ENCODE measurements at places on chromosomes 5 and 9. TPM values are rescaled to one million over a fixed set of nuclear protein-coding genes. Genes with fewer than 3 reads are reported as not detected.

The OR2S2 gene
- not detected for total RNA-seq

The GPX8 gene
- 39.4 TPM for total RNA-seq

The BARHL1 gene
- total RNA-seq: 2.0 TPM

The CCDC187 gene
- 0.33 TPM for total RNA-seq

The TMOD1 gene
- 27.3 TPM for total RNA-seq

The SPINK4 gene
- total RNA-seq: not detected

DNA sequence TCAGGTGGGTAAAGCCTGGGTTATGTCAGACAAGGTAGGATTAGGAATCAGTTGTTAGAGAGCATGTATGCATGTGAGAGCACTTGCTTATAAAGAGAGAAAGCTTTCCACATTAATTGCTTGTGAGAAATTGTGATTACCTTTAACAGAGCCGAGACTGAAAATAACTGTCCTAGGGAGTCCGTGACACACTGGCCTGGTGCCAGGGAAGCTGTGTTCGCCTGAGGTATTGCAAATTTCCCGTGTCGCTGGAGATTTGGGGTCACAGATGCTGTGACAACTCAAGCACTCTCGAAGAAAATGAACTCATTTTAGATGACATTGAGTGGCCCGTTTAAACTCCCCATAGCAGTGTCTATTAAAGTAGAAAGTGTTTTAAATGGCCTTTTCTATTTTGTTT is 9.6 kb downstream of the SLC1A1 start:
- H3K4me1 ChIP-seq: peaks cover 13% of the 10 kb centered on the region
- no peaks in the 10 kb centered on the region for H3K36me3 ChIP-seq
- H3K4me3 ChIP-seq: no peak overlapping the region
- no peak overlapping the region for H3K27ac ChIP-seq
- H3K27me3 ChIP-seq: no peaks in the 10 kb centered on the region
- peak; percentile 14 for DNase-seq

- H3K36me3 ChIP-seq: no peaks in the 10 kb centered on the region
- H3K4me3 ChIP-seq: no peak overlapping the region
- H3K4me1 ChIP-seq: no peaks in the 10 kb centered on the region
- H3K27me3 ChIP-seq: no peaks in the 10 kb centered on the region
- H3K27ac ChIP-seq: no peak overlapping the region
These were observed 57.6 kb downstream of the SLC46A2 start for GRCh38 chr9:112833081-112833480.

DNA sequence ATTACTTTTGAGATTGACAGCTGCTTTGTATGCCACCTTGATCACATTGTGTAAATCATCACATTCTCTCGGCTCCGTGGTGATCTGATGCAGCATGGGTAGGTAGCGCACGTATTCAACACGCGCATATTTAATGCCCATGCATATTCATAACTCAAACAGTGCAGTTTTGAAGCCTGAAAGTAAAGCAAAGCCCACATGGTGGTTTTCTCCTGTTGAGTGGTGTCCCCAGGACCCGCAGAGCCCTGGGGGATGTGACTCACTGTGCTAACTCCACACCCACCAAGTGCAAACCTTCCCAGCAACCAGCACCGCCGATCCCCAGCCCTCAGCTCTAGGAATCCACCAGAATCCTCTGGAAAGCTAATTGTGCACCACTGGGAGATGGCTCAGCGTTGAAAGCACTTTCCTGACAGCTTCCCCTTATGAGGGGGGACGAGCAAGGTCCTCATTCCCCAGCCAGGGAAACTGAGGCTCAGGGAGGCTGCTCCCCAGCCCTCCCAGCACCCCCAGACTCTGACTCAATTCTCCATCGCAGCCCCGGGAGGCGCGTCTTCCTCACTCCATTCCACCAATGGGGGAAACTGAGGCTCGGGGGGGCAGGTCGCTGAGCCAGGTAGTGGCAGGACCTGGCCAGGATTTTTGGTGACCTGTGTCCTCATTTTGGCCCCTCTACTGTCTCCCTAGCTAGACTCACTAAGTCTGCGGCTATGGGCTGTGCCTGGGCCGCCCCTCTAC is 46.4 kb downstream of the SARDH start:
- peaks cover 52% of the 10 kb centered on the region for H3K36me3 ChIP-seq
- H3K27ac ChIP-seq: no peak overlapping the region
- no peak for DNase-seq
- H3K27me3 ChIP-seq: no peaks in the 10 kb centered on the region

DNA sequence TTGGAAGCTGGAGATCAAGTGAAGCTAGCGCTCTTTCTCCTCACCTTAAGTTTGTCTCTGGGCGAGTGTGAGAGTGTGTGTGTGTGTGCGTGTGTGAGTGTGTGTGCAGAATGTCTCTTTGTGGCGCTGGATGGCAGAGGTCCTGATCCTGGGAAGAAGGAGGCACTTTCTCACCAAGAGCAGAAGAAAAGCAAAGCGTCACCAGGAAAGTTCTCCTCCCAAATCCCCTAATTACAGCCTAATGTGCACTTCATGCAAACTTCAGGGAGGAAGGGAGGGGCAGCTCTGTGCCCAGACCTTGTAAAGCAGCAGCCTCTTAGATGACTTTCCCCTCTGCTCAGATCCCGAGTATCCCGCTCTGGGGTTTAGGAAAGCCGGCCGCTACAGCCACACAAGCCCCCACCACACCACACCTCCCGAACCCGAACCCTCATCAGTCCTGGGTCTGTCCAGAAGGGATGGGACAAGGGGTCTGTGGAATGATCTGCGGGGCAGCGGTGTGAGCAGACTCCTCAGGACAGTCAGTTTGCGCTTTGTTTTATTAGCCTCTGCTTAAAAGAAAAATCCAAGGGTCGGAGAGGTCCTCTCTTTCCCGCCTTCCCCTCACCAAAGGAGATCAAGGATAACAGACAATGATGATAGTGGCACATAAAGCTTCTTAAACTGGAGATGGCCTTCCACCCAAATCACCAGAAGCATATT is at the start of gene HAPLN1:
Gene HAPLN1 (minus strand): TSS at position 20 of the 702 bp plus-strand sequence. CDS start 47,332 bp downstream, outside the sequence.
- H3K4me3 ChIP-seq: peak within 1 kb of the TSS; percentile 69
- H3K36me3 ChIP-seq: no peaks in the 10 kb centered on the region
- peak; percentile 44 for DNase-seq

- H3K27me3 ChIP-seq: no peaks in the 10 kb centered on the region
- DNase-seq: no peak
- no peaks in the 10 kb centered on the region for H3K4me1 ChIP-seq
- H3K4me3 ChIP-seq: no peak overlapping the region
These were observed 17.0 kb downstream of the OR13J1 start for GRCh38 chr9:35852876-35853865.

DNA sequence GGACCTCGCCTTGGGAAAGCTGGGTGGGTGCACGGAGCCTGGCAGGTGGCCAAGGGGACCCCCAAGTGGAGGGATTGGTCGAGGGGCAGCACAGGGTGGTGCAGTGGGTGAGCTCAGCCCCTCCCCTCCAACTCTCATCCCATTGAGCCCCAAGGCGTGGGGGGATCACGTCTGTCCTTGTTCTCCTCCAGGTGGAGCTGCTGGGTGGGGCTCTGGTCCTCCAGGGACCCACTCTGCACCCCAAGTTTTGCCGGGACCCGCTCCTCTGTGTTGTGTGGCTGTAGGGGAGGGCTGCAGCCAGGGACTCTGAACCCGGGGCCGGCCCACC is 3.6 kb upstream of the FUT7 start:
- no peak overlapping the region for H3K27ac ChIP-seq
- peaks cover 47% of the 10 kb centered on the region for H3K36me3 ChIP-seq

DNA sequence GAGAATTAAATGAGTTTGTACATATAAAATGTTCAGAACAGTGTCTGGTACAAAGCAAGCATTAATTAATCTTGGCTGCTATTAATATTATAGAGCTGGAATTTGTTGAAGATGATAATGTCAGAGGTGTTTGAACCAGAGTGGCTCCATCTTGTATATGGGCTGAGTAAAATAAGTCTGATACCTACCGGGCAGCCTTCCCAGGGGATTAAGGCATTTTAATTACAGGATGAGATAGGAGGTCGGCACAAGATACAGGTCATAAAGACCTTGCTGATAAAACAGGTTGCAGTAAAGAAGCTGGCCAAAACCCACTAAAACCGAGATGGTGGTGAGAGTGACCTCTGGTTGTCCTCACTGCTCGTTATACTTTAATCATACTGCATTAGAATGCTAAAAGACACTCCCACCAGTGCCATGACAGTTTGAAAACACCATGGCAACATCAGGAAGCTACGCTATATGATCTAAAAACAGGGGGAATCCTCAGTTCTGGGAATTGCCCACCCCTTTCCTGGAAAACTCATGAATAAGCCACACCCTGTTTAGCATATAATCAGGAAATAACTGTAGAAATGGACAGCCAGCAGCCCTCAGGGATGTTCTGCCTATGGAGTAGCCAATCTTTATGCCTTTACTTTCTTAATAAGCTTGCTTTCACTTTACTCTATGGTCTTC is 90.2 kb downstream of the PLK2 start:
- H3K27ac ChIP-seq: no peak overlapping the region
- no peaks in the 10 kb centered on the region for H3K4me1 ChIP-seq
- H3K36me3 ChIP-seq: no peaks in the 10 kb centered on the region
- no peak overlapping the region for H3K4me3 ChIP-seq
- no peaks in the 10 kb centered on the region for H3K27me3 ChIP-seq

DNA sequence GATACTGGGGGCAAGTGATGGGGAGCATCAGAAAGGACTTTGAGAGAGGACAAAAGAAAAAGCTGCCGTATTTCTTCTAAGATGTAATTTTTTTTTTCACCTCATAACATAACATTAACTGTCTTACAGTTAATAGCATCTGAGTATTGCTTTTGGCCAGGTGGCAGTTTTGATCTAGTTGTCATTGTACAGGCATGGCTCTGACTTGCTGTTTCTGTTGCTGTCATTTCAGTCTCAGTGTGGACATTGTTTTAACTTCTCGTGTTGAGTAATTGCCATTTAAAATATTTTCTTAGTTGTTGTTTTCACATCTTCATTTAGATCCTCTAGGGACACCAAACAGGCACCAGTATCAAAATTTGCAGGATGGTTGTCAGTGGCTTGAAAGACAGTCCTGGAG is 12.4 kb downstream of the SMAD5 start:
- no peaks in the 10 kb centered on the region for H3K27me3 ChIP-seq
- no peak overlapping the region for H3K27ac ChIP-seq
- no peak overlapping the region for H3K4me3 ChIP-seq
- no peak for DNase-seq
- H3K36me3 ChIP-seq: no peaks in the 10 kb centered on the region

DNA sequence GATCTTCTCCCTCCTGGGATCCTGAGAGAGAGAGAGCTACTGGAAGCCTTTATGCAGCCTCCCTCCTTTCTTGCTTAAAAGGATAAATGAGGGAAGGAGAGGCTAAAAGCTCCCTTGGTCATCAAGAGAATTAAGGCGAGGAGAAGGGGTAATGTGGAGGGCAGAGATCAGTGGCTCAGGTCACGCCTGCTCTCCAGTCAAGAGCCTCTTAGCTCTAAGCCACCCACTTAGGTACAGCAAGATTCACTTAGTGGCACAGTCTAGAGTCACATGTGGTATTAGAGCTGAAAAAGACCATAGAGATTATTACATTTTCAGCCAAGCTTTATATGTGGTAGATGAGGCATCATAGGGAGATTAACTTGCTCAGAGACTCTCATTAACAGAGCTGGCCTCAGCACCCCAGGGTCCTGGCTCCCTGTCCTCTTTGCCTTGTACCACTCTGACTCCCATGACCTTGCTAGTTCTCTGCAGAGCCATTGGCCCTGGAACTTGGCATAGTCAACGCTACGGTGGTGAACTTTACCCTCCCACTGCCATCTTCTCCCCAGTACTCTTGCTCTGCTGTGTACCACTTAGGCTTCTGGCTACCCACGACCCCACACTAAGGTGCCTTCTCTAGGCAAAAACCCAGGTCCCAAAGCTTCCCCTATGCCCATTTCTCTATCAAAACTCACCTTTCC is 37.6 kb downstream of the MFAP3 start:
- DNase-seq: no peak
- H3K27ac ChIP-seq: no peak overlapping the region
- peaks cover 10% of the 10 kb centered on the region for H3K4me1 ChIP-seq
- no peak overlapping the region for H3K4me3 ChIP-seq
- no peaks in the 10 kb centered on the region for H3K27me3 ChIP-seq

- no peaks in the 10 kb centered on the region for H3K36me3 ChIP-seq
- no peak overlapping the region for H3K4me3 ChIP-seq
These were observed 27.8 kb upstream of the STX17 start for GRCh38 chr9:99878651-99879050.

DNA sequence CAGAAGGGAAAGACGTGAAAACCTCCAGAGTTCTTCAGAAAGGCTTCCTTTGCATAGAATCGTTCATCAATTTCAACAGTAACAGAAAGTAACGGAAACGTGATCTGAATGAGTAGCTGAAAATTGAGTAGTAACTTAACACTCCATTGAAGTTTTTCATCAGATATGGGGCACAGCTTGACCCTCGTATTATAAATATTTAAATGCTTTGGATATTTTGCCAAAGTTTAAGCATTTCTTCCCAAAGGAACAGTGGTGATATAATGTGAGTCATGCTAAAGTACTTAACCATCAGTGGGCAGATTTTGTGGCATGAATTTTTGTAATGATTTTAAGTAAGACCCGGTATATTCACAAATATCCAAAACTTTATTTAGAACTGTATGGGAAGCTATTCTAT is 67.4 kb upstream of the ADAMTS19 start:
- no peak overlapping the region for H3K27ac ChIP-seq
- H3K4me3 ChIP-seq: no peak overlapping the region
- DNase-seq: peak; percentile 24
- H3K27me3 ChIP-seq: no peaks in the 10 kb centered on the region

GRCh38 chr9:97633859-97634490 is 354 bp downstream of the NCBP1 start:
- no peaks in the 10 kb centered on the region for H3K27me3 ChIP-seq
- peak overlapping the region; percentile 86 for H3K4me3 ChIP-seq
- peak overlapping the region; percentile 100 for H3K27ac ChIP-seq
- H3K36me3 ChIP-seq: no peaks in the 10 kb centered on the region
- no peak for DNase-seq

DNA sequence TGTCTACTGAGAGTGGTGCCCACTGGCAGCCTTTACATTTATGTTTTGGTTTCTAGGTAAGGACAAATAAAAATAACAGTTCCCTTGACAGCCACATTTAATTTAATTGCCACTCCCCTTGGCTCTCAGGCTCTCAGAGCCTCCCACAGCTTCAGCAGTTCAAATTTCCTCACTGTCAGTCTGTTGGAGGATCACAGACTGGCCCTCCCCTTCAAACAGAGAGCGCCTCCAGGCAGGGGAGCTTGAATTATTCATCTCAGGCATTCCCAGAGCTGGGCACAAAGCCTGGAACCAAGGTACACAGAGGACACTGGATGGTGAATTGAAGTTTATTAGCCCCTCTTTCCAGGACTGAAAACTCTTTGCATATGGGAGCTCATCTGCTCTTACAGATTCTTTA is 407.7 kb downstream of the SPOCK1 start:
- H3K27me3 ChIP-seq: no peaks in the 10 kb centered on the region
- peak; percentile 20 for DNase-seq
- H3K36me3 ChIP-seq: no peaks in the 10 kb centered on the region
- H3K4me1 ChIP-seq: peaks cover 8% of the 10 kb centered on the region
- H3K27ac ChIP-seq: no peak overlapping the region

DNA sequence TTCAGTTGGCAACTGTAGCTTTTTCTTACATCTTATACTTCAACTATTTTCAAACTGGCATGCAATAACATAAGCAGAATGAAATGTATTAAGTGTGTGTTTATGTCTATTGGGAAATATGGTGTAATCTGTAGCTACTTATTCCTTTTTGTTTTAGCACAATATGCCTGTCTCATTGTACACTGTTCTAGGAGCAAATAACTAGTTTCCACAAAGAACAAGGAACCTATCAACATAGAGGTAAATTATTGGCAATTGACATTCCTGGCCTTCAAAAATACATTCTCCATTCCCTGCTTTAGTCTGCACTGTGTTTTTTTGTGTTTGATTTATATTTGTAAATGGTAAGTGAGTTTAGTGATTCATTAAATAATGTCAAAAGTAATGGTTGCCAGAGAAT is 75.7 kb downstream of the FBXL7 start:
- no peak overlapping the region for H3K27ac ChIP-seq
- no peaks in the 10 kb centered on the region for H3K27me3 ChIP-seq
- no peak for DNase-seq
